ENCODE measurements at places on chromosomes 6 and 20. TPM values are rescaled to one million over a fixed set of nuclear protein-coding genes. Genes with fewer than 3 reads are reported as not detected.

DNA sequence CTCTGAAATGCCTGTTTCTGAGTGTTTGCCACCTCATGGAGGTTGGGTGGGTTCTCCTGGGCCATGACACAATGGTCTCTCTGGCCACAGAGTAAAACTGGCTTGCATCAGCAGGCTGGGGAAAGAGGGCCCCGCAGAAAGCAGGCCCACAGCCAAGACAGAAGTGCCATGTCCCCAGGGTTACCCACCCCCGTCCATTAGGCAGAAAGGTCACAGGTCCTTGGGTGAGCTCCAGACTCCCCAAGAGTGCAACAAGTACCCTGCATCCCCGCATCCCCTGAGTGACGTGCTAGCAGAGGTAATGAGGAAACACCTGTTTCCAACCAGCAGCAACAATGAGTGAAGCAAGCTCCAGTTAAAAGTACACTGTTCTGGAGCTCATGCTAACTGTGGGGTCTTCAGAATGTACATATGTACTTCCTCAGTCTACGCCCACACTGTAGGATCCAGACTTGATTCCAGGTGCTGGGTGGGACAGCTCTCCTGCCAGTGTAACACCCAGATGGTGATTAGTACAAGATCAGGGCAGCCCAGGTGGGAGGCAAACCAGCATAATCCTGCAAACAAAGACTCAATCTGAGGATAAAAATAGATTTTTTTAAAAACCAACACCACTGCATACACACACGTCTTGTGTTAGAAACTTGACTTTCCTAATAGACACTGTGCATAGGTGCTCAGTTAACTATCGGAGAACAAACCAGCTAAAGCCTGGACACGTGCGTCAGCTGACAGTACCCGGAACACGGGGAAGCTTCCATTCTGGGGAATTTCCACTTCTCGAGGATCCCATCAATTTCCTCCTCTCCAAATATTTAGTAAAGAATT, 31.5 kb downstream of the RRBP1 start:
- H3K27me3 ChIP-seq: no peaks in the 10 kb centered on the region
- no peak overlapping the region for H3K4me3 ChIP-seq
- no peak for DNase-seq
- peaks cover 22% of the 10 kb centered on the region for H3K4me1 ChIP-seq
- H3K27ac ChIP-seq: no peak overlapping the region
- peaks cover 10% of the 10 kb centered on the region for H3K36me3 ChIP-seq

DNA sequence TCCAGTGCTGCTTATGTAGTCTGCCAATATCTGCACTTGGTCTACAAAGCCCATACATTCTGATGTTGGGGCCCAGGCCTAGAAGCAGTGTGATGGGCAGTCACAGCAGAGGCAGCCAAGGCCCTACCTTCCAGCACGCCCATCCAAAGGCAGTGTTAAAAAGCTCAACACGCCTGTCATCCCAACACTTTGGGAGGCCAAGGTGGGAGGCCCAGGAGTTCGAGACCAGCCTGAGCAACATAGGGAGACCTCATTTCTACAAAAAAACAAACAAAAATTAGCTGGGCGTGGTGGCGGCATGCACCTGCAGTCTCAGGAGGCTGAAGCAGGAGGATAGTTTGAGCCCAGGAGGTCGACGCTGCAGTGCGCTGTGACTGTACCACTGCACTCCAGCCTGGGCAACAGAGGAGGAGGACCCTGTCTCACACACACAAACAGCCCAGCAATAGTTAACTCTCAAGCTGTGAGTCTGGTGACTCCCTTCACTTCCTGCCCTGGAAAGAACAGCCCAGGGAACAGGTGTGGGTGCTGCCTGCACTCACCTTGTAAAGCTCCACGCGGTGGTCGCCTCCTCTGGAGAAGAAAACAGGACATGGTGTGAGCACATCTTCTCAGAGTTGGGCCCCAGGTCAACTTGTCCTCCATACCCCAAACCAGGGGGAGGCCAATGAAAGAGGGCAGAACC, 68.8 kb downstream of the PYGB start:
- no peak overlapping the region for H3K4me3 ChIP-seq
- H3K36me3 ChIP-seq: peaks cover 3% of the 10 kb centered on the region
- H3K27ac ChIP-seq: no peak overlapping the region
- peaks cover 15% of the 10 kb centered on the region for H3K4me1 ChIP-seq

Gene PROCR
- 46.0 TPM for total RNA-seq

DNA sequence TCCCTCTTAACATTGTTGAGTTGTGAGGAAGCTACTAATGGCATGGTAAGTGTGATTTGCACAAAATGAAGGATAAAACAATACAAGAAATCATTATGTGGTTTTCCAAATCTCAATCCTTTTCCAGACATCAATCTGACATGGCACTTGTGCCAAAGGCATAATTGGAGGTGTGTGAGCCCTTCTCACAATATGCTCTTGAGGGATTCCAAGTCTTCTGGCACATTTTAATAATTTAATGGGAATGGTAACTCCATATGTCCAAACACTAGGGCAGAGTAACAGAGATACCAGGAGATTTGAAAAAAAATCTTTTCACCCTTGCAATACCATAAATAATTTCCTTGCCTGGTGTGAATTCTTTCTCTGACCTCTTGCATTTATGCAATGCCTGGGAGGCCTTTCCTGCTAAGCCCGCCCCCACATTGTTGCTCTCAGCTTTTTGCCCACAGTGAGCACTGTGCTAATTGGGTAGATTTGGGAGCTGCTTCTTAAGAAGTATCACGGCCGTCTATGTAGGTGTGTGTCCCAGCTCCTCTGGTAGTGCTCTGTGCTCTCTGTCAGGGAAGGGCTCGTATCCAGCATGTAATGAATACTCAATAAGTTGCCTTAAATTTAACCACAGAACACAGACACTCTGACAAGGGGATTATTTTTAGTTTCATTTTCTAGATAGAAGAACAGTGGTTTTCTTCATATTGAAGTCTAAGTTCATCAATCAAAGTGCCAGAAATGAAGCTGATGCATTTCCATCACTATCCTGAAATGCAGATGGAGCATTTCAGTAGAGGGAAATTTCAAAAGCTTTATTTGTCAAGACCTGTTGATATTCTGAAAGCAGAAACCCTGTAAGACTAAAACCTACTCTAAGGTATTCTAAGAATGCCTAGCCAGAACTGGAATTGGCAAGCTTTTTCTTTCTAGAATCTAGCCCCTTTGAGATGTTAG, 54.4 kb upstream of the CEP85L start:
- no peaks in the 10 kb centered on the region for H3K36me3 ChIP-seq
- no peaks in the 10 kb centered on the region for H3K27me3 ChIP-seq
- peak overlapping the region; percentile 11 for H3K4me3 ChIP-seq
- peaks cover 22% of the 10 kb centered on the region for H3K4me1 ChIP-seq

Gene FAXC
- 0.51 TPM for total RNA-seq

- H3K27me3 ChIP-seq: no peaks in the 10 kb centered on the region
- peak overlapping the region; percentile 11 for H3K4me3 ChIP-seq
- DNase-seq: peak; percentile 63
- no peaks in the 10 kb centered on the region for H3K4me1 ChIP-seq
- no peak overlapping the region for H3K27ac ChIP-seq
- H3K36me3 ChIP-seq: no peaks in the 10 kb centered on the region
Observed at GRCh38 chr6:55276745-55277530, 50.3 kb upstream of the GFRAL start.
